ENCODE measurements at places on chromosomes 2 and 18.

DNA sequence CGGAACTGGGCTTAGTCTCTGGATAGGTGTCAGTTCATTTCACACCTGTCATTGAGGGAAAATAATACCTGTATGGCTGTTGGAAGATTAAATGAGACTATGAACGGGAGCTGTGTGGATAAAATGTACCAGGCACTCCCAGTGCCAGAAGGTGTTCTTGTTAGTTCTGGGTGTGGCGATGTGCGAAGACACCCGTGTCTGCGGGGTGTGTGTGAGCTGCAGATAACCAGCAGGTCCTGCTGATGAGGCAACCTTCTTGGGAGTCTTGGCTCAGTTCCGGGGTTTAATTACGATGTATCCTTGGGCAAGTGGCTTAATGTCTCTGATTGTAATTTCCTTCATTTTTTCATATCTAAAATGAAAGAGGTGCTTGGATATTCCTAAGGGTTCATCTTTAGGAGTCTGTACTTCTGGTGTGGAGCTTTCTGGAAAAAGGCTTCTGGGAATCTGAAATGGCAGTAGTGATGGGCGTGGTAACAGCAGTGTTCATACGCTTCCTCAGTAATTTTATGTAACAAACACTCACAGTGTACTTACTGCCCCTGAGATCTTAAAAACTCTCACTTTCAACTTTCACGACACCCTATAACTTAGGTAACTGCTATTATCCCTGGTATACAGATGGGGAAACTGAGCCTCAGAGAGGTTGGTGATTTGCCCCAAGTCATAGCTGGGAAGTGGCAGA is 35.0 kb downstream of the NEDD4L start:
- DNase-seq, result no peak

DNA sequence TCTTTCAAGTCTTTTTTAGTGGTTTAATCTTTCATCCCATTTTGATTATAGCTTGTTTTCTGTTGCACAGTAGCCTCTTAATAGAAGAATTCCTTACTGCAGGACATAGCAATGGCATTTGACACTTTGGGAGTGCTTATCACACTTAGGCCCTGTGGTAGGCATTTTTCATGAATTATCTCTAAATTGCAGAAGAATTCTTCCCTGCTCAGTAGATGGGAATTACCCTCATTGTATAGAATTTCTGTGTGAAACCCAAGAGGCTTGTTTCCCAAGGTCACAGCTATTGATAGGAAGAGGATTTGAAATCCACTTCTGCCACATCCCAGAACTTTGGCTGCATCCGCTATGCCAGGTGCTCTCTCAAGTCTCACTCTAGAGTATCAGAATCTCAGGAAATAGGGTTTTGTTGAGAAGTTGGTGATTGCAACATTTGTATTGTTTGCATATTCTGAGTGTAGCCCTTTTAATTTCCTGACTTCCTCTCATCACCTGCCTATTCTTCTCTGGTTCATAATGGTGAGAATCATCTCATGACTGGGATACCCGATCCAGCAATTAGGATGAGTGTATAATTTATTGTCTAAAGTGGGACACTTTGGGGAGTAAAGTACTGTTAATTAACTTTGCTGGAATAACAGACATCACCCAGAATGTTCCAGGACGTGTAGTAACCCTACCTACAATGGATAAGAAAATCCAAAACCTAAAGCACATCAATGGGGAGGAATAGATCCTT is 255.2 kb upstream of the RASGRP3 start:
- no peak for DNase-seq

GRCh38 chr2:79862756-79863155 is 349.9 kb downstream of the CTNNA2 start:
- no peak for DNase-seq

DNA sequence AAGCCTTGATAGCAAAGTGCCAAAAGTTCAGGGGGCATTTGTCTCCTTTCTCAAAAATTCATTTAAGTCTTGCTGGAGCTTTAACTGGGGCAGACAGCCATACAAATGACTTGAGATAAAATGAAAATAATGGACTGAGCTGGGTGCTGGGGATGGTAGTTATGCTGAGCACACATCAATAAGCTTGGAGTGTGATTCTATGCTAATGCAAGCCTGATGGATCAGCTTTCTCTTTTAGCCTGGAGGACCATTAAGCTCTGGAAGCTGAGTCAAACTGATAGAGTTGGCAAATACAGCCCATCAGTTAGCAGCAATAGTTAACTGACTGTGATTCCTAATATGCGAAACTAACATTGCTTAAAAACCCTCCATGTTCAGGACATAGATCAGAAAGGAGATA is 98.0 kb downstream of the CAMKMT start:
- DNase-seq, result no peak

DNA sequence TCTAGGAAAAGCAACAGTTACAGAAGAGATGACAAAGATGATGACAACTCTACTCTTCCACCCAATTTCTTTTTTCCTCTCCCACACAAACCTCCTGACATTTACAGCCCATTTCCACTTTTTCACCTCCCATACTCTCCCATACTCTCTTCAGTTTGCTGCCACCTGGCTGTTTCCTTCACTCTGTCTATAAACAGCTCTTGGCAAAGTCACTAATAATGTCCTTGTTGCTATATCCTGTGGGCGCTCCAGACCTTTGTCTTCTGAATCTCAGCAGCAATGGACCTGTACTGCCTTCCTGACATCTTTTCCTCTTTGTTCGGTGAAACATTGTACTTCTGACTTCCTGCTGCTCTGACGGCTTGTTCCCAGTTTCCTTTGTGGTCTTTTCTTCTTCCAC is 60.7 kb upstream of the CAVIN2 start:
- DNase-seq, result no peak

GRCh38 chr2:9656270-9656766 is 25.5 kb upstream of the YWHAQ start:
- peak; percentile 84 for DNase-seq

- DNase-seq, result no peak
These were observed 420.8 kb upstream of the SPHKAP start for GRCh38 chr2:228602288-228602687.

Measured in AG09309 (cell line).